Kidney (tissue), 22 donors: ENCODE measurements at places on chromosomes 7 and 10. TPM values are rescaled to one million over a fixed set of nuclear protein-coding genes. Genes with fewer than 3 reads are reported as not detected.

DNA sequence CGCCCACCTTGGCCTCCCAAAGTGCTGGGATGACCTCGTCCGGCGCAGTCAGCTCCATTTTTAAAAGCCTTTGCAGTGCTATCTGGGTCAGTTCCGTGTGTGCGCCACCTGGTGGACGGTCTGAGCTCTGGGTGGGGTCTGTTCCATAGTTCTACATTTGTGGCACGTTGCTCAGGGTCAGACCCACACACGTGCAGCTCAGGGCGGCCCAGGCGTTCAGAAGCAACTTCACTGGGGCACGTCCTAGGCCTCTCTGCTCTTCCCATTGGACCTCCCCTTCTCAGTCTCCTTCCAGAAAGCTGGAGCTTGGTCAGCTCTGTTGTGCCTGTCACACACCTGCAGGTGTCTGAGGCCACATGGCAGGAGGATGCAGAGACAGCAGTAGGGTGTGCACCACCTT, 137.9 kb downstream of the DNAJB6 start:
- no peak overlapping the region for H3K27ac ChIP-seq
- no peaks in the 10 kb centered on the region for H3K4me1 ChIP-seq
- no peak for DNase-seq
- H3K36me3 ChIP-seq: no peaks in the 10 kb centered on the region
- H3K27me3 ChIP-seq: no peaks in the 10 kb centered on the region

- H3K27me3 ChIP-seq: no peaks in the 10 kb centered on the region
- no peak overlapping the region for H3K4me3 ChIP-seq
- H3K4me1 ChIP-seq: no peaks in the 10 kb centered on the region
- peaks cover 12% of the 10 kb centered on the region for H3K36me3 ChIP-seq
Observed at GRCh38 chr7:27822245-27822644, 82.3 kb downstream of the TAX1BP1 start.

DNA sequence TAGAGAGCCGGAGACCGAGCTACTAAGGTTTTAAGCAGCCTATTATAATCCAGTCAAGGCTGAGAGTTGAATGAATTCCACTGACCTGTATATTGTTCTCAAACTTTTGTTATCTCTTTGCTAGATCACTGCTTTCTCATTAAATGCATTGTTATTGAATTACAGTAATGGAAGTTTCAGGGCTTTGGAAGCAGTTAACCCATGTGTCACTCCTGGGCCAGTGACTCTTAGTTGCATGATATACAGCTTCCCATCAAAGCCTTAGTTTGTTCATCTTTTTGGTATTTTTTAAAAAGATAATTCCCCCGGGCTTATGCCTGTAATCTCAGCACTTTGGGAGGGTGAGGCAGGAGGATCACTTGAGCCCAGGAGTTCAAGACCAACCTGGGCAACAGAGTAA, 55.4 kb upstream of the KIAA1217 start:
- peak; percentile 32 for DNase-seq
- H3K36me3 ChIP-seq: no peaks in the 10 kb centered on the region
- H3K4me3 ChIP-seq: no peak overlapping the region

- no peak overlapping the region for H3K27ac ChIP-seq
- no peaks in the 10 kb centered on the region for H3K4me1 ChIP-seq
- DNase-seq: peak; percentile 22
Observed at GRCh38 chr7:131425992-131426391, 98.3 kb downstream of the MKLN1 start.

The C7orf33 gene
- not detected for total RNA-seq
